ENCODE measurements at places on chromosomes 5 and 9. TPM values are rescaled to one million over a fixed set of nuclear protein-coding genes. Genes with fewer than 3 reads are reported as not detected.

Gene NTNG2
- 0.35 TPM for polyA plus RNA-seq

Gene IL17B
- polyA plus RNA-seq, result not detected

Gene PCDHGB6
- not detected for polyA plus RNA-seq

Gene ALDOB
- polyA plus RNA-seq, result not detected

Gene CNTFR
- polyA plus RNA-seq, result not detected

Gene SPAG8
- 1.2 TPM for polyA plus RNA-seq

Gene KIF2A
- 87.8 TPM for polyA plus RNA-seq

Gene IFNA21
- polyA plus RNA-seq, result not detected

Gene CEP120
- 38.5 TPM for polyA plus RNA-seq

Gene SFXN1
- polyA plus RNA-seq, result 16.7 TPM

Measured in naive B cell (primary cell).